SJSA1 (cell line): ENCODE measurements at places on chromosomes 4 and X. TPM values are rescaled to one million over a fixed set of nuclear protein-coding genes. Genes with fewer than 3 reads are reported as not detected.

- H3K4me3 ChIP-seq: no peak overlapping the region
- no peaks in the 10 kb centered on the region for H3K36me3 ChIP-seq
- no peak overlapping the region for H3K27ac ChIP-seq
- DNase-seq: no peak
- H3K27me3 ChIP-seq: no peaks in the 10 kb centered on the region
These were observed 884.0 kb upstream of the INTU start for GRCh38 chr4:126748736-126749135.

DNA sequence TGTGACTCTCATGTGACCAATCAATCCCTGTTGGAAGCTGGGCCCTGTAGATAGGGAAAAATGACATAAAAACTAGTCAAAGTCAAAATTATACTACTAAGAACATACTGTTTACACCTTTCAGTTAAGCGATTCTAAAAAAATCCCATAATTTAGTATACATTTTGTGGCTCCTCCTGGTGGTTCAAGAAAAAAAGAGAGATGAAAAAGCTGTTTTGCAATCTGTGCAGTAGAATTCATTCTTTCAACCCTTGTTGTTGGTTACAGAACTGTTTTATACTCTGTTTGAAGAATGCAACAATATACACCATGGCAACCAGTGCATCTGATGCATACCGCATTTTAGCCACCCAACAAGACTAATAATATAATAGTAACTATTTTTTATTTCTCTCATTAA lies 66.8 kb upstream of the ANK2 start:
- no peaks in the 10 kb centered on the region for H3K4me1 ChIP-seq
- H3K36me3 ChIP-seq: no peaks in the 10 kb centered on the region
- H3K27ac ChIP-seq: no peak overlapping the region
- H3K27me3 ChIP-seq: 0 out of 2 replicates have a peak, but pooled peaks cover 2% of the 10 kb centered on the region
- H3K4me3 ChIP-seq: no peak overlapping the region
- no peak for DNase-seq

GRCh38 chr4:136706942-136707341 lies 825.4 kb downstream of the PCDH18 start:
- no peak overlapping the region for H3K27ac ChIP-seq
- no peaks in the 10 kb centered on the region for H3K27me3 ChIP-seq
- no peak overlapping the region for H3K4me3 ChIP-seq

GRCh38 chr4:77586951-77587383 lies 18.7 kb upstream of the CXCL13 start:
- DNase-seq: peak; percentile 9
- no peak overlapping the region for H3K27ac ChIP-seq
- H3K36me3 ChIP-seq: no peaks in the 10 kb centered on the region
- peaks cover 15% of the 10 kb centered on the region for H3K4me1 ChIP-seq
- H3K27me3 ChIP-seq: no peaks in the 10 kb centered on the region
- no peak overlapping the region for H3K4me3 ChIP-seq

DNA sequence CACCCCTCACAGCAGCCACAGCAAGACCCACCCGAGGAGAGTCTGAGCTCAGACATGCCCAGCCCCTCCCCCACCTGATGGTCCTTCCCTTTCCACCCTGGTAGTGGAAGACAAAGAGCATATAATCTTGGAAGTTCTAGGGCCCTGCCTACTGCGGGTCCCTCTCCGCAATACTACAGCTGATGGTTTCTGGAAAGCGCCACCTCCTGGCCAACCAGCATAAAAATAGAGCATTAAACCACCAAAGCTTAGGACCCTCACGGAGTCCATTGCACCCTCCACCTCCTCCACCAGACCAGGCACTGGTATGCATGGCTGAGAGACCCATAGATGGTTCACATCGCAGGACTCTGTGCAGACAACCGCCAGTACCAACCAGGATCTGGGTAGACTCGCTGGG lies 78.2 kb downstream of the SH3BGRL start:
- H3K27ac ChIP-seq: no peak overlapping the region
- H3K4me1 ChIP-seq: no peaks in the 10 kb centered on the region
- no peaks in the 10 kb centered on the region for H3K27me3 ChIP-seq
- H3K36me3 ChIP-seq: 0 out of 2 replicates have a peak, but pooled peaks cover 2% of the 10 kb centered on the region
- peak; percentile 26 for DNase-seq

GRCh38 chr4:52202931-52203330 lies 151.8 kb downstream of the SPATA18 start:
- no peak overlapping the region for H3K27ac ChIP-seq
- H3K36me3 ChIP-seq: no peaks in the 10 kb centered on the region
- H3K4me3 ChIP-seq: no peak overlapping the region
- H3K27me3 ChIP-seq: no peaks in the 10 kb centered on the region

TMEM35A gene
- not detected in 2 replicates for total RNA-seq

CLDN22 gene
- total RNA-seq: not detected in 2 replicates

ZC4H2 gene
- total RNA-seq: 2.2 and 4.4 TPM in 2 replicates
